ENCODE measurements at places on chromosomes 4 and X. TPM values are rescaled to one million over a fixed set of nuclear protein-coding genes. Genes with fewer than 3 reads are reported as not detected.

DNA sequence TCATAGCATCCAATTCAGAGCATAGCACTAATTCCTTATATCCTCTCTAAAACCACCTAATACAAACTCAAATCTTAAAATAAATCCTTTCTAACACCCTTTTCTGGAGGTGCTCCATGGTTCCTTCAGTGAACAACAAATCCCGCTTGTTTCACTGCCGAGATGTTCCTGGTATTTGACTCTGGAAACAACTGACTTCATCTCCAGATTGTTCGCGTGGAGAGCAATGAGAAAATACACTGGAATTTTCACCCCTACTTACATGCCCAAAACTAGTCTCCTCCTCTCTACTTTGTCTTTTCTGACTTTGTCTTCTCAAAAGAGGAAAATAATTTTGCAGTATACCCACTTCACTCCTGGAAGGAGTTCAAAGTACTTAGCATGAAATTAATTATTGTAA, 129.0 kb downstream of the PLS3 start:
- no peak for DNase-seq

GRCh38 chr4:18689308-18690115, 668.0 kb upstream of the LCORL start:
- peak; percentile 71 for DNase-seq

GRCh38 chrX:30065226-30065625, 150.1 kb upstream of the MAGEB2 start:
- no peak for DNase-seq

The IDS gene
- 71.7 TPM for total RNA-seq

The BCOR gene
- 52.2 TPM for total RNA-seq

Measured in OCI-LY7 (cell line).